ENCODE measurements at places on chromosomes 2 and 18.

DNA sequence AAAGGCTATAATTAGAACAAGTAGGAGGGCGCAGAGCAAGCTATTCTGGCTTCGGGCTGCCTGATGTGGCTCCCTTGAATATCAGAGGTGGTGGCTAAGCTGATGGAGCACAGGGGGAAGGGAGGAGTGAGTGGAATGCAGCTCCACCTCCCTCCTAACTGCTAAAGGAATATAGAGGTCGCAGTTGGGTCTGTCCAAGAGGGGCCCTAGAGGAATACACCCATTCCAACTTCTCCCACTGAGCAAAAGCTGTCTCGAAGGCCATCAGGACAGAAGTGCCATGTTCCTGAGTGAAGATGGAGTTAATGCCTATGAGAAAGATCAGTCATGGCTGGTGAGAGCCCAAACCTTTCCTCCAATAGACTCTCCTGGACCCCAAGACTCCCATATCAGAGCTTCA is 32.8 kb upstream of the MARCO start:
- no peak for DNase-seq

DNA sequence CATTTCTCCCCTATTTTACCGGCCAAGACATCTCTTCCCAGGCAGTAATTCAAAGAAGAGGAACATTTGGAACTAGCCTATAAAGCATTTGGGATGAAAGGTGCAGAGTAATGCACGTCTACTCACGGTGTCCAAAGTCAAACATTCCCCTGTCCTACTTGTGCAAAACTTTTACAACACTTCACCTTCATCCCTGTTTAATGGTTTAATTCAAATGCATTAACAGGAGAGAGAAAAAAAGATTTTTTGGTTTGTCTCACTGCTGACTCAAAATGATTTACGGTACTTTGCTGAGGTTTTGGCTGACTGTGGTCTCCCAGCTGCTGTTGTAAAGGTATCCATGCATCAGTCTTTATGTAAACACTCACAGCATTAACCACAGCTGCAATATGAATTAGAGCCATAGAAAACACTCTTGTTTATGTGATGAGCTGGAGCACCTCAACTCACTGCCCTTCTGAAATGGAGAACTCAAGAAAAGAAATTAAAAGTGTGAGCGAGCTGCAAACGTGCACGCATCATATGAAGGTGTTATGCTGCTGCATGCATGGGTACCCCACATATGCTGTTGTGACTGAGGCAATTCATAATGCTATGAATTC is 220.5 kb downstream of the PIEZO2 start:
- no peak for DNase-seq

DNA sequence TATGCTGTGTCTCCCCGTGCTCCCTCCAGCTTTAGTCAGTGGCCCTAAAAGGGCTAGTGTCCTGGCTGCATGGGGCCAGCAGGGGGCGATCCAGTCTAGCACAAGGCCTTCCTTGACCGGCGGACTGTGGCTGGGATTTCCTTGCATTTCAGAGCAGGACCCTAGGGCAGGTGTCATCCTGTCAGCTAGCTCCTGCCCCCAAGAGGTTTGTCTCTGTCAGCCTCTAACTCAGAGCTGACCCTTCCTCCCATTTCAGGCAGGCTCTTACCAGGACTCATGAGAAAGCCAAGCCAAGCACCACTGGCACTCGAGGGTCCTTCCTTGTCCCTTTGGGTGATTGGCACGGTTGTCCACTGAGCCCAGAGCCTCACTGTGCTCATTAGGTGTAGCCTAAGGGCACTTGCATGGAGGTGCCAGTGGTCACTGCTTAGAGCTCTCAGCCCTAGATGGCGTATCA is 140.3 kb downstream of the RPIA start:
- DNase-seq: peak; percentile 38

- peak; percentile 33 for DNase-seq
These were observed 28.0 kb downstream of the GCG start for GRCh38 chr2:162123806-162124758.

GRCh38 chr18:9410515-9410914 is 64.8 kb upstream of the RALBP1 start:
- DNase-seq: no peak

DNA sequence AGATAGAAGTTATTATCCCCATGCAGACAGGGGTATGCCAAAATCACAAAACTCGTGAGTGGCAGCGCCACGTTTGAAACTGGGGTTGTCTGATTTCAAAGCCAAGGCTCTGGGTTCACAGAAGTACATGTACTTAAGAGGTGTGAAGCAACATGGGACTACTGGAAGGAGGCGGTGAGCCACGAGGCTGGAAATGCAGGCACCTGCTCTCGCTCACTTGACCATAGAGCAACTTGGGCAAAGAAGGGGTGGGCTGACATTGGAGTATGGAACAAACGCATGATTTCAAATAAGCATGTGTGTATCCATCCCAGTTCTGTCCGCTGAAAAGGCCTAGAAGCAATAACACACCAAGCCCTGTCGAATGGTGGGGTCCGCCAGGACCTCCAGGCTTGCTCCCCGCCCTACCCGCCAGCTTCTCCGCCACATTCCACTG is 593 bp upstream of the ACTR2 start:
- DNase-seq: no peak

GRCh38 chr18:38644875-38645641 is 1079.5 kb upstream of the CELF4 start:
- no peak for DNase-seq

DNA sequence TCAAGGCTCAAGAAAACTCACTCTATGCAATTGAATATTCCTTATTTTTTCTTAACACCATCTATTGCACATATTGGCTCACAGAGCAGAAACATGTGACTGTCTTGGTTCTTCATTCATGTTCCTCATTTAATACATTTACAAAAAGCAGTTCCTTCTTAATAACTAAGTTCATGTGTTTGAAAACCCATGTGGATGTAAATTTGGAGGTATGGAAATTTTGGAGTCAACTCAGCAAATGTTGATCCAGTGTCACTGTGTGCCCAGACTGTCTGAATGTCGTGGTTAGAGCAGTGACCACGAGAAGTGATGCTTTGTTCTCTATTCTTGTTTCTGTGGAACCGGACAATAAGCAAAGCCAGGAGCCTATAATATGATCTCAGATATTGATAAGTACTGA is 299.1 kb downstream of the SETBP1 start:
- no peak for DNase-seq

GRCh38 chr2:217223222-217223930 is 363.5 kb upstream of the TNP1 start:
- DNase-seq: peak; percentile 61

DNA sequence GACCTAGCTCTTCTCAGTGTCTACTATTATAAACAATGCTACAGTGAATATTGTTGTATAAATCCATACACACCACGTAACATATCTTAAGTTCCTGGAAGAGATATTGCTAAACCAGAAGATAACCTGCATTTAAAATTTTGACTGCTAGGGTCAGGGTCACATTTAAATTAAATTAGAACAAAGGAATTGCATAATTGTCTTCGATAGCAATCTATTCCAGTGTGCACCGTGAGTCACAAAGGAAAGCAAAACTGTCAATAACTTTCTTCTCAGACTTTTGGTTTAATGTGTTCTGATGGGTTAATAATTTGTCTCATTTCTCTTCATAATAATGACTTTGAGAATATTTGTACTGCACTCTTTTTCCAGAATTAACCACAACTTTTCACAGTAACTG is 4.2 kb downstream of the GEN1 start:
- no peak for DNase-seq

GRCh38 chr2:43531251-43531650 is 64.6 kb downstream of the THADA start:
- DNase-seq: no peak

DNA sequence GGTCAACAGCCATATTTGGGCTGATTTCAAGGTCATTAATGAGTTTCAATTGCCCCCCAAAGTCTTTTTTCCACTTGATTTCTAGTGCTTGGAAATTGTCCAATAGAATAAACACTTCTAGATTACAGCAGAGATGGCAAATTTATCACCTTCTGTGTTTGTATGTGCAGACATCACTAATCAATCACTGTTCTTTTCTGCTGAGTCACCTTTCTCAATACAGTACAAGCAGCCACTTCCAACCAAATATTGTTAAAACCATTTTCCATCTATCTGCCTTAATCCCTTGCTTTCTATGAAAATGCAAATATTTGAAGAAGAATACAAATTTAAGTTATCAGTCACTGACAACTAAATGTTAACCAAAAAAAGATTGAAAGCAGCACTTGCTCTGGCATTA is 40.2 kb upstream of the ZNF521 start:
- DNase-seq: no peak

DNA sequence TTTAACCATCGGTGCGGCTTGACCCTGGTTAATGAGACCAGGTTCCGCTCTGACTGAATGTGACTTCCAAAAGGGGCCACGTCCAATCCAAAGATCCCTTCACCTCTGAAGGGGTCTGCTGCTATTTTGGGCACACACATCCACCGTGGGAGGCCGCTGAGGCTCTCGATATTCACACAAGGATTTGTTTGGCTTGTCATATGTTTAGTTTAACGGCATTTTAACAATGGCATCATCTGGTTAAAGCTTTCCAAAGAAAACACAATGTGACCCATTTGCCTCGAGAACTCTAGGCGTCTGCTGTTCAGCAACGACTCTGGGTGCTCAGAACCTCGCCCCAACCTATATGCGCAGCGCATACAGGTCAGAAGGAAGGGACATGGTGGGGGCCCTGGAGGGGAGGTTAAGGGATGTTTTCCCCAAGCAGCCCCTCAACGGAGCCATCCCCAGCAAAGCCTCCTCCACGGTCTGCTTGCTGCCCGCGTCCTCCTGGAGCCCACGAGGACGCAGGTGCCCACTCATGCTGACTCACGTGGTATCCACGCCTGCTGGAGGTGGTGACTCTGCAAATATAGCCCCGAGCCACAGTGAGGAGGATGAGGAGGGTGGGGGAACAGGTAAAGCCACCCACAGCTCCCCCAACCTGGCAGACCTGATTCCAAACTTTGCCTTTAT is 260.3 kb downstream of the HDAC4 start:
- DNase-seq: no peak

GRCh38 chr2:134183679-134184078 is 70.2 kb upstream of the MGAT5 start:
- DNase-seq: no peak

GRCh38 chr18:76382275-76382674 is 112.8 kb downstream of the ZNF516 start:
- no peak for DNase-seq

DNA sequence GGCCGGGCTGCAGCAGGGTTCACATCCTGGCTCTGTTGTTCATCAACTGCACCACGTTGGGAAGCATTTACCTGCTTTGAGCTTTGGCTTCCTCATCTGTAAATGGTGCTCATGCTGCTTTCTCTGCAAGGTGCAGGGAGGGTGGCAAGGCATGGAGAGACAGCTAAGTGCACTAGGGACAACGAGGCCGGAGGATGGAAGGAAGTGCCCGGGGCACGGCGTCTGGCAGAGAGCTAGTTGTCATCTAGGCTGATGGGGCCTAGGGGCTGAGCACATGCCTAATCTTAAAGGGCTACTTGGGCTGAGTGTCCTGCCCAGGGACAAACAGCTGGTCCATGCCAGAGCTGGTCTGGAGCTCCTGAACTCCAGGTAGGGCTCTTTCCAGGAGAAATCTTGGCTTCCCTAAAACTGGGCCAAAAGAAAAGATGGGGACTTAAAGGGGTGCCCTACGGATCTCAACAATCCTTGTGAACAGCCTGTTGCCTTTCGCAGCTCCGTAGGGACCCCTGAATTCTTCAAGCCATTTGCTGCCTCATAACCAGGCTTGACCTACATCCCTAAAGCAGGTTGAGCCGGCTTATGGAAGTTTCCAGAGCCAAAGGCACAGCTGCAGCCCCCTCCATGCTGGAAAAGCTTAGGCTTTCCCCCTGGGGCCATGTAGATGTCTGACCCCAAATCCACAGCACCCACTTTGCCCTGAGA is 130.8 kb downstream of the SMAD7 start:
- DNase-seq: no peak

GRCh38 chr18:1751249-1751648 is 820.1 kb downstream of the METTL4 start:
- no peak for DNase-seq

- no peak for DNase-seq
These were observed 13.5 kb upstream of the CALCRL start for GRCh38 chr2:187461294-187462261.

DNA sequence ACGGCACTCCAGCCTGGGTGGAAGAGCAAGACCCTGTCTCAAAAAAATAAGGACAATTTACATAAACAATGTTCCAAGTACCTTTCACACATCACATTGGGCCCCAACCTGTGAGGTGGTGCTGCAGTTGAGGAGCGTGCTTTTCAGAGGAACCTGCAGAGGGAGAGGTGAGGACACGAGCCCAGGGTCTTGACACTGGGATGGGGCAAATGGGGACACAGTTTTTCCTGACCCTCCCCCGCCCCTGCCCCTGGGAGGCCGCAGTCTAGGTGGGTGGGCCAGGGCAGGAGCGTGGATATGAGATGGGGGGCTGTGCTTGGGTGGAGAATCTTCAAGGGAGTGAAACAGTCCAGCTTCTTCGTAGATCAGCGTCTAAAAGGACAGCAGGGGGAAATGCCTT is 112.9 kb downstream of the SEPTIN10 start:
- no peak for DNase-seq

DNA sequence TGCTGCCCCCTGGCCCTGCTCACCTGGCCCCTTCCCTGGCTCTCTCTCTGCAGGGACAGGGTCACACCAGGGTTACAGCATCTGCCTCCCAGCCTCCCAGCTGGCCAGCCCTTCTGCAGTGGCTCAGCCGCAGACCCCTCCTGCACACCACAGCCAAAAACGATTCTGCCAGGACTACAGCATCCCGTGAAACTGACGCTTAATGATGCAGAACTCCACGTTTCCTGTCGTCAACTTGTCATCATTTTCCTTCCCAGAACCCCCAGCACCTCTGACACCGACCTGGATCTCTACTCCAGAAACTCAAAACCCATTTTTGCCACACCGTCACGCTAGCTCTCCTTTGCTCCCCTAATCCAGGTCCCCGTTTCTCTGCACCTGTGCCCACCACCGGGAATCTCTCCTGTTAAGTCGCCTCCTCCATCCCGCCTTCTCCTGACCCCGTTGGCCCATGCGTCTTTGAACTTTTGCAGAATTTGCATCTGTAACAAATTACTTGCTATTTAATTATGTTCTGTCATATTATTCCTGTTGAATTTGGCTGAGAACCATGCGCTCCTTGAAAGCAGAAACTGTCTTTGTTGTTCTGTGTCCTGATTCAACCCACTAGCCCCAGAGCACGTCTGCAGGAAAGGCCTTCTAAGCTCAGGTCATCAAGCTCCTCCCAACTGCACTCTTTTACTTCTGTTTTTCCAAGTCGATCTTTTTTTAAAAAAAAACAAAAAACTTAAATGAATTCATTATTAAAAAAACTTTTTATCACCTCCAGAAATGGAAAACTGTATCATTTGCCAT is 173.2 kb upstream of the COPS8 start:
- no peak for DNase-seq

Measured in AG20443 (cell line).